ENCODE measurements at places on chromosomes 11 and 22.

DNA sequence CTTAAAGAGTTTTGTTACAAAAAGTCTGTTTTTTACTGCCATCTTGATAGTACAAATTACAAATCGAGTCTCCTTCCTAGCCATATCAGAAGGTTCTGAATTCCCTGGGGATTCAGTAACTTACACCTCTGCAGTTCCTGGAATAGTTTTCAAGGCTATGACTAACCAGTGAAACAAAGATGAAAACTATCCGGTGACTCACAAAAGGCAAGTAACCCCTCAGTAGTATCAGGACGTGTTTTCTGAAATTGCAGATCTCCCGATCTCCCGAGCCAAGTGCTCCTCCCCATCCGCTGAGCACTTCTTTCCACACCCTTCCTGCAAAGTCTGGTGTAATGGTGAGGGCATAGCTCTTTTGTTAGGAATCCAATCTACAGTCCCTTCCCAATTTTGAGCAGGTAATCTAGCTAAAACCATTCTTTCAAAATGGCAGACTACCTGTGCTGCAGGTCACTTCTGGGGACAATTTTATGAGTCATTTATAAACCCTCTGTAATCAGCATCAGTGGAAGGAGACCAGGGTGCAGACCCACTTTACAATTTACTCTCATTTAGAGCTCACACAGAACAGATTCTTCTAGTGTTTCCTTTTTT lies 7.7 kb downstream of the E2F8 start:
- H3K4me1 ChIP-seq = peaks cover 9% of the 10 kb centered on the region
- no peaks in the 10 kb centered on the region for H3K36me3 ChIP-seq
- DNase-seq = no peak
- H3K27me3 ChIP-seq = no peaks in the 10 kb centered on the region

DNA sequence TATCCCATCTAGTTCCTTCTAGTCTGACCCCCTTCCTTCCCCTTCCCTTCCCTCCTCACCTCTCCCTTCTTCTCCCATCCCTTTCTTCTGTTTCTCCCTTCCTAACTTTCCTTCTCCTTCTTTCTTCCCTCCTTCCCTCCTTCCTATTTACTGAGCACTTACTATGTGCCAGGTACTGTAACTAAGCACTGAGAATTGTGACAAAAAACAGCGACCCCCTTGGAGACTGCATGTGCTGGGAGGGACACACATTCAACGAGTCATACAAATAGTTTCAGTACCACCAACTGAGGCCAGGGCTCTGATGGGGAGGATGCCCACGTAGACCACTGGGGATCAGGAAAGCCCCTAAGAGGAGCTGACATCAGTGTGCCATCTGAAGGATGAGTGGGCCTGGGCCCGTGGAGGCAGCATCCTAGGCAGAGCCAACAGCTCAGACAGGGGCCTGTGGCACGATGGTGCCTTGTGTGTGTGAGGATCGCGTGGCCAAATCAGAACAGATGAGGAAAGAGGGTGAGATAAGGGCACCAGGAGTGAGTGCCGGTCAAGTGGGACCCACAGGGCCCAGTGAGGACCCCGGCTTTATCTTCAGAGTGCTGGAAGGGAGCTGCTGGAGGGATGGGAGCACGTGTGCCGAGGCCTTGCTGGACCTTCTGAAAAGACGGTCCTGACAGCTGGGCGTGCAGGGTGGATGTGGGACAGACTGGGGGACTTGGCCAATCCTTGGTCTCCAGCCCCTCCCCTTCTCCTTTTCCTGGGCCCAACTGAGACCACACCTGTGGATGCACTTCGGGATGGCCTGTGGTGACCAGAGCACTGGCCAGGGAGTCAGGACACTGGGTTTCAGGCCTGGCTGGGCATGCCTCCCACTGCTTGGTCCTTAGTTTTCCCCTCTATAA lies 38.4 kb upstream of the CRYBB3 start:
- H3K4me1 ChIP-seq = peaks cover 4% of the 10 kb centered on the region
- peak overlapping the region; percentile 59 for H3K27ac ChIP-seq
- H3K27me3 ChIP-seq = no peaks in the 10 kb centered on the region
- no peak for DNase-seq
- H3K4me3 ChIP-seq = no peak overlapping the region
- H3K36me3 ChIP-seq = peaks cover 3% of the 10 kb centered on the region

DNA sequence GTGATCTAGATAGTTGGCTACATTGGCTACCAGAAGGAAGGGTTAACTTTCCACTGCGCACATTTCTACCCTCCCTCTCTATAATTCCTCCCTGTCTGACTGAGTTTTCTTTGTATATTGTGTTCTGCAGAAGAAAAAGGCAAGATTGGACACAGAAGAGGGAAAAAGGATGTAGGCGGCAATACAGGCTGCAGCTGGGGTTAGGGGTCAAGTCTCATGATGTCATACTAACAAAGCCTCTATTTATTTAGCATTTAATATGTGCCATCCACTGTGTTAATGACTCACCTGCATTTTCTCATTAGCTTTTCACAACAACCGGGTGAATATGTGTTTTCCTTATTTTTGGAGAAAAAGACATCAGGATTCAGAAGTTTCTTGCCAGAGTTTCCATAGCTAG lies 2.0 kb downstream of the FAM83F start:
- DNase-seq = no peak
- H3K27ac ChIP-seq = no peak overlapping the region
- no peaks in the 10 kb centered on the region for H3K36me3 ChIP-seq
- peaks cover 4% of the 10 kb centered on the region for H3K4me1 ChIP-seq
- H3K4me3 ChIP-seq = no peak overlapping the region
- H3K27me3 ChIP-seq = peaks cover 51% of the 10 kb centered on the region

DNA sequence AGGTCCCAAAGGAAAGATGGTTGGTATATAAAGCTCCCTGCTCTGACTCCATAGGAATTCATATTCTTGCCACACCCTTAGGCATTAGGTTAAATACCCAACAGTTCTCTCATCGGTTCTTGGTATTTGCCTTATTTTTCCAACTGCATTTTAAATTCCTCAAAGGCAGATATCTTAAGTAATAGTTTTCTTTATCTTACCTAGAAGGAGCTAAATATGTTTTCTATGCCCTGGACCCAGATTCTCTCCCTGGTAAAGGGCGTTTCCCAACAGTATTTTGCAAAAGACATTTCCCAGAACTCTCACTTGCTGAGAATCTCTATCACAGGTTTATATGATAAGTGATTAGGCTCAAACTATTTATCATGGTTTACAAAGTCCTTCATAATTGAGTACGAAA lies 158.6 kb upstream of the BDNF start:
- H3K4me1 ChIP-seq = no peaks in the 10 kb centered on the region
- no peaks in the 10 kb centered on the region for H3K27me3 ChIP-seq
- no peaks in the 10 kb centered on the region for H3K36me3 ChIP-seq
- no peak overlapping the region for H3K4me3 ChIP-seq
